ENCODE measurements at places on chromosomes 4 and X.

DNA sequence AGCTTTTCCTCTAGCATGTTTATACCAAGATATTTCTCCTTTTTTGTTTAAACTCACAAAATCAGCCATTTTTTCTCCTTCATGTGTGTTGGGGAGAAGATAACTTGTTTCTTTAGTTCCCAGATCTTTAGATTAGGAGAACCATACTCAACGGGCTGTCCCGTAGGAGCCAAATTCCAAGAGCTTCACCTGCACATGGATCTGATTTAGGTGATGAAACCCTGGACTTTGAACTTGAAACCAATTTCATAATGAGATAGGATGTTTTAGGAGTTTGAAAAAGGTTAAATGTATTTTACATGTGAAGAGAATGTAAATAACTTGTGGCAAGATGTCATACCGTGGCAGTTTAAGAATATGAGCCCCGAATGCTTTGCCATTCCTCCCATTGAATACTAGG, 280.0 kb upstream of the PCDH18 start:
- H3K4me3 ChIP-seq = no peak overlapping the region
- H3K4me1 ChIP-seq = no peaks in the 10 kb centered on the region
- H3K27me3 ChIP-seq = no peaks in the 10 kb centered on the region
- no peak overlapping the region for H3K27ac ChIP-seq
- DNase-seq = no peak

DNA sequence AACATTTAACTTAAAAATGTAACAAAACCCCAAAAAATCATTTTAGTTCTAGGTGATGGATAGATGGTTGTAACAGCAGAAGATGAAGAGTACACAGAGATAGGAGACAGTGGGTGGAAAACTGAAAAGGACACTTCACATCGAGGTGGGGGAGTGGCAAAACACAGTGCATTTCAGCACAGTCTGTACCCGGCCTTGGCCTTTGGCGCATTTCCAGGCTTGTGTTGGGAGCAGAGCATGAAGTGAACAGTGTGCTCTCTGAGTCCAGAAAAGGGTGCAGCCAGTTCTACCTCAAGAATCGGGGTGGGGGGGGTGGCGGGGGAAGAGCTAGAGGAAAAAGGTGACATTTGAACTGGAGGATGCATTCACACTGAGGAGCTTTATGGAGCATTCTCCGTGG, 4.3 kb downstream of the TSPYL2 start:
- peak overlapping the region; percentile 83 for H3K27ac ChIP-seq
- no peak for DNase-seq
- H3K4me1 ChIP-seq = peaks cover 2% of the 10 kb centered on the region

GRCh38 chrX:101357166-101357795, 8.7 kb upstream of the TIMM8A start:
- no peaks in the 10 kb centered on the region for H3K36me3 ChIP-seq
- no peak overlapping the region for H3K27ac ChIP-seq
- H3K27me3 ChIP-seq = no peaks in the 10 kb centered on the region

- DNase-seq = no peak
These were observed 72.8 kb upstream of the NLRP2B start for GRCh38 chrX:57752866-57753265.

DNA sequence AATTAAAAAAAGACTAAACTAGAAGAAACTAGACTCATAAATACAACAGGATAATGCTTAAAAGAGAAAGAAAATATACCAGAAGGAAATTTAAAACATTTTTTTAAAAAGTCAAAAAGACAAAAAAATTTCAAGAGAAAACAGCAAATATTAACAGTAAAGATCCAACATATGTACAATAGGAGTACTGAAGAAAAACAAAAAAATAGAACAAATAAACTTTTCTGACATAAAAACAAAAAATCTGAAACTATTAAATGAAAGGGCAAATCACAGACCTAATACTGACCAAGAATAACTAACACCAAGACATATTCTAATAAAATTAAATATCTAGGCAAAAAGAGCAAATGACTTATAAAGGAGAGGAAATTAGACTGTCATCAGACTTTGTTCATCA, 11.5 kb downstream of the DNAJB14 start:
- no peak overlapping the region for H3K4me3 ChIP-seq
- DNase-seq = no peak
- H3K27ac ChIP-seq = no peak overlapping the region

GRCh38 chr4:143026459-143027170, 158.1 kb upstream of the USP38 start:
- no peaks in the 10 kb centered on the region for H3K36me3 ChIP-seq
- DNase-seq = no peak
- no peaks in the 10 kb centered on the region for H3K4me1 ChIP-seq
- H3K27me3 ChIP-seq = peaks cover 2% of the 10 kb centered on the region
- no peak overlapping the region for H3K27ac ChIP-seq

DNA sequence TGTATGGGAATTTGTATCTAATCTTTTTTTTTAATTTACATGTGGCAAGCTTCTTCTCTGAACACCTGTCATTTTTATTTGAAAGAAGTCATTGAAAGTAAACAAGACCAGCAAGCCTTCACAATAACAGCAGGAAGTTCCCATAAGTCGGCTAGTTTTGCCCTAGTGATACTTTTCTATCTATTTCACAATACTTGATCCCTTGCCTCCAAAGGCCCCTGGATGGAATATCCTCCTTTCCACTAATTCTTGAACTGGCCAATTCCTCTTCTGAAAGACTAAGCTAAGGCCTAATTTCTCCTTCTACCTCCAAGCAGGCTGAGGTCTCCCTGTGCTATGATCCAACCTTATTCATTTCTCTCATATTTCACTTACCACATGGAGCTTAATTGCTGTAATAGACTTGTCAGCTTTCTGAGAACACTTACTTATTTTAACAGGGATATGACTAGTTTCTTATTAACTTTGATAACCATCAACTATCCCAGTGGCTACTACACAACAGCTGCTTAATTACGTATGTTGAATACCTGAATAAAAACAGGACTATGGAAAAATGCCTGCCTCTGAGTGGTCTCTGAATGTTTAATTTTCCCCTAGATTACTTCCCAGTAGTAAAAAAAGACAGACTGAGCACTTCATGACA, 194.2 kb downstream of the MAD2L1 start:
- H3K27me3 ChIP-seq = no peaks in the 10 kb centered on the region
- H3K36me3 ChIP-seq = no peaks in the 10 kb centered on the region
- DNase-seq = no peak
- H3K27ac ChIP-seq = no peak overlapping the region

DNA sequence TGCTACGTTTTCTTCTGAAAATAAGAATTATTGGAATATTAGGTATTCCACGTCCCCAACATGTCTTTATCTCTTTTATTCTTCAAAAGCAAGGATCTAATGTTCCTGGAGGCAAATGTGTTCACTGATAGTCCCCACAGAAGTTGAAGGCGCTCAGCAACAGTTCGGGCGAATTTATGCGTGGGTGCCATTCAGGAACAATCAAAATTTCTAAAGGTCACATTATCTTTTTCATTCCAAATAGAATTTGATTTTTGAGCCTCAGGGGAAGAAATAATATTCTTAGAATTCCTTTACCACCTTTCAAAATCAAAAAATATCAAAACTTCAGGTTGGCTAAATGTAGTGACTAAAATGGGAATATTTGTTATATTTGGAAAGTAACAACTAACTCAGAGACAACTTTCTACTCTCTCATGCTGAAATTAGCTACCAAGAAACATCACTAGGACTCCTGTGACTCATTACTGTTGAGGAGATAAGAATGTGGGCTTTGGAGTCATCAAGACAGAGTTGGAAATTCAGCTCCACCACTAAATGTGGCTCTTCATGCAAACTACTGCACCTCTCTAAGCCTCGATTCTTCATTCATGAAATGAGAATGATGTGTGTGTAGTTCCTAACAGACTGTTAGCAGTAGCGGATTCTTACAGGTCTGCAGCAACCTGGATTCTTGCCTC, 72.3 kb upstream of the KIT start:
- H3K4me3 ChIP-seq = no peak overlapping the region
- peak overlapping the region; percentile 39 for H3K27ac ChIP-seq
- no peak for DNase-seq

- H3K4me1 ChIP-seq = peaks cover 5% of the 10 kb centered on the region
- H3K36me3 ChIP-seq = no peaks in the 10 kb centered on the region
- H3K27ac ChIP-seq = no peak overlapping the region
- no peak overlapping the region for H3K4me3 ChIP-seq
- DNase-seq = no peak
These were observed 5.0 kb upstream of the BANK1 start for GRCh38 chr4:101785486-101785885.

GRCh38 chrX:79412972-79413371, 45.8 kb upstream of the ITM2A start:
- H3K4me1 ChIP-seq = no peaks in the 10 kb centered on the region
- H3K36me3 ChIP-seq = no peaks in the 10 kb centered on the region
- no peak overlapping the region for H3K27ac ChIP-seq
- H3K27me3 ChIP-seq = no peaks in the 10 kb centered on the region
- H3K4me3 ChIP-seq = no peak overlapping the region

GRCh38 chr4:77044461-77045150, 31.2 kb downstream of the CCNI start:
- no peak overlapping the region for H3K4me3 ChIP-seq
- no peaks in the 10 kb centered on the region for H3K4me1 ChIP-seq
- no peaks in the 10 kb centered on the region for H3K27me3 ChIP-seq
- DNase-seq = no peak

- no peaks in the 10 kb centered on the region for H3K36me3 ChIP-seq
- no peak overlapping the region for H3K4me3 ChIP-seq
- H3K27ac ChIP-seq = no peak overlapping the region
- no peaks in the 10 kb centered on the region for H3K27me3 ChIP-seq
These were observed 394.6 kb downstream of the TECRL start for GRCh38 chr4:64014647-64015046.

GRCh38 chr4:106264331-106264728, 51.7 kb downstream of the TBCK start:
- DNase-seq = no peak
- H3K36me3 ChIP-seq = peaks cover 7% of the 10 kb centered on the region
- no peak overlapping the region for H3K4me3 ChIP-seq
- no peak overlapping the region for H3K27ac ChIP-seq
- H3K4me1 ChIP-seq = peaks cover 4% of the 10 kb centered on the region

GRCh38 chr4:96916711-96917110, 1076.8 kb downstream of the PDHA2 start:
- DNase-seq = no peak
- H3K4me1 ChIP-seq = no peaks in the 10 kb centered on the region
- no peaks in the 10 kb centered on the region for H3K36me3 ChIP-seq
- no peak overlapping the region for H3K27ac ChIP-seq

GRCh38 chrX:117510453-117510852, 606.2 kb downstream of the KLHL13 start:
- H3K36me3 ChIP-seq = no peaks in the 10 kb centered on the region
- H3K27ac ChIP-seq = no peak overlapping the region
- no peak for DNase-seq

DNA sequence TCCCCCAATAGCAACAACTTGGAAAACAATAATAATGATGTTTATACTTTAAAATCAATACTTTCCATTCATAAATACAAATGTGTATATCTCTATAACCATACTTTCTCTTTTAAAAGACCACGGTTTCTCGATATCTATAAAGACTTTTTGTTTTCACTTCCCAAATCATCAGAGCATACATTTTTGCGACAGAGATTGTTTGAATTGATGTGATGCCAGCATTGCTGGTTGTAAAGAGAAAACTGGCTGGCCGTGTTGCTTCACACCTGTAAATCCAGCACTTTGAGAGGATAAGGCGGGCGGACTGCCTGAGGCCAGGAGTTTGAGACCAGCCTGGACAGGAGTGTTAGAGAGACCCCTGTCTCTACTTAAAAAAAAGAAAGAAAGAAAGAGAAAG, 77.6 kb upstream of the ZNF518B start:
- no peak for DNase-seq
- peaks cover 21% of the 10 kb centered on the region for H3K4me1 ChIP-seq
- H3K4me3 ChIP-seq = no peak overlapping the region
- H3K36me3 ChIP-seq = no peaks in the 10 kb centered on the region
- no peak overlapping the region for H3K27ac ChIP-seq

- DNase-seq = no peak
- no peaks in the 10 kb centered on the region for H3K4me1 ChIP-seq
- H3K36me3 ChIP-seq = no peaks in the 10 kb centered on the region
- H3K27me3 ChIP-seq = no peaks in the 10 kb centered on the region
- H3K27ac ChIP-seq = no peak overlapping the region
These were observed 19.9 kb upstream of the PABPC5 start for GRCh38 chrX:91414713-91415112.

- no peaks in the 10 kb centered on the region for H3K27me3 ChIP-seq
- H3K27ac ChIP-seq = peak overlapping the region; percentile 80
- H3K4me1 ChIP-seq = peaks cover 15% of the 10 kb centered on the region
- DNase-seq = no peak
- peaks cover 4% of the 10 kb centered on the region for H3K36me3 ChIP-seq
- H3K4me3 ChIP-seq = peak overlapping the region; percentile 6
These were observed 71.6 kb upstream of the MAB21L2 start for GRCh38 chr4:150510176-150510865.

DNA sequence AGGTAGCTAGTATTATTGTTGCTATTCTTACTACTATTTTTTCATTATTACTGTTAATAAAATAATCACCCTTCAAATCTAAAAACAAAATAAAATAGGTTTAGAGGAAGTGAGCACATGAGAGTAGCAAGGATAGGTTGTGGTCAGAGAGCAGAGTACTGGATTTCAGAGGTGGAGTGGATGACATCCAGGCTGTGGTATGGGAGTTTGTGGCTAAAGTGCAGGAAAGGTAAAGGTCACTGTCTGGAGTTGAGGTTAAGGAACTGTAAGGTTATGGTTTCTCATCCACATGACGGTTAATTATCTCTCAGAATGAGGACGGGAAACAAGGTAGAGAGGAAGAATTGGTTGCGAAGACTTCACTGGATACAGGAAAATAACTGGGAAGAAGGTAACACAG, 27.7 kb downstream of the STEEP1 start:
- no peak overlapping the region for H3K4me3 ChIP-seq
- H3K36me3 ChIP-seq = no peaks in the 10 kb centered on the region
- H3K27me3 ChIP-seq = no peaks in the 10 kb centered on the region
- H3K4me1 ChIP-seq = peaks cover 5% of the 10 kb centered on the region
- DNase-seq = no peak
- no peak overlapping the region for H3K27ac ChIP-seq
